CD4-positive, alpha-beta T cell treated with Interleukin-17A for 4 hours (primary cell): ENCODE measurements at places on chromosomes 16 and 17.

DNA sequence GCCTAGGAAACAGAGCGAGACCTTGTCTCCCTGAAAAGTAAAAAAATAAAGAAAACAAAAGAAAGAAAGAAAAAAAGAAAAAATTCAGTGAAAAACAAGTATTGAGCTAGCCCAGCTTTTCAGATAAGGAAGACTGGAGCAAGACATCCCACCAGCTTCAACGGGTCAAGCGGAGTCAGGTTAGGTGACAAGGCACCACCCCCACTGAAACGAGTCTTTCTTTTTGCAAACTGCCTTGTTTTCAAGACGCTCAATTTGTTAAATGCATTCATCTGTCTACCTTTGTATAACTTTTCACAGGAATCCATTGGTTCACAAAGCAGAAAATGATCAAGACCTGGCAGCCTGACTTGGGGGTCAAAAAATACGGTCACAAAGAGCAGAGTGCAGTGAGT is 10.7 kb upstream of the AXIN2 start:
- DNase-seq, result no peak

- DNase-seq, result no peak
These were observed 9.7 kb downstream of the CFAP20 start for GRCh38 chr16:58119509-58119845.

DNA sequence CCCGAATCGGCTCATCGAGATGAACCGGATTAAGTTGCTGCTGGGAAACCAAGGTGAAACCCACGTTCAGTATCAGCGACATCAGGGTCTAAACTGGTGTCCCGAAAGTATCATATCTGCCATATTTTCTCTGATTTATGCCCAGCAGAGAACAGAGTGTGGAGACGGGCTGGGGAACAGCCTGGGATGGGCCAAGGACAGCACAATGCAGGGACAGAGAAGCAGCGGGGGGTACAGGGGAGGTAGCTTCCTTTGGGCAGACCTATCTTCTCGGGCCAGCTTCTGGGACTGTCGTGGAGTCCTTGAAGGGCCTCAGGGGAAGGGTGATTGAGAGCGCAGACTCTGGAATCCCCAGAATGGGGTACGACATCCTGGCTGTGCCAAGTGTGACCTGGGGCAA is 17.5 kb upstream of the MLKL start:
- DNase-seq, result no peak

GRCh38 chr17:35998018-35998545 is 3.3 kb downstream of the CCL15 start:
- DNase-seq, result no peak

GRCh38 chr16:87823181-87823929 is 46.0 kb downstream of the SLC7A5 start:
- DNase-seq, result no peak

DNA sequence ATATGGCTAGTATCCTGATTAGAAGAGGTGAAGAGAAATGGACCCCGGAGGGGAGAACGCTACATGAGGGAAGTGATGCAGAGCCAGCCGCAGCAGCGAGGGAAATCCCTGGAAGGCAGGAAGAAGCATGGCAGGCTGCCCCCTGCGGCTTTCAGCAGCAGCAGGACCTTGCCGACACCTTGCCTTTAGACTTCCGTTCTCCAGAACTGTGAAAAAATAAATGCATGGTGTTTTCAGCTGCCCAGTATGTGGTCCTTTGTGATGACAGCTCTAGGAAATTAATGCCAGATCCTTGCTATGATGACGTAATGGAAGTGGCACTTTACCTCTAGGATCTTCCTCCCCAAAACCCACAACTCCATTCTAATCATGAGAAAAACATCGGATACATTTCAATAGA is 9.7 kb upstream of the ZFP1 start:
- peak; percentile 9 for DNase-seq

DNA sequence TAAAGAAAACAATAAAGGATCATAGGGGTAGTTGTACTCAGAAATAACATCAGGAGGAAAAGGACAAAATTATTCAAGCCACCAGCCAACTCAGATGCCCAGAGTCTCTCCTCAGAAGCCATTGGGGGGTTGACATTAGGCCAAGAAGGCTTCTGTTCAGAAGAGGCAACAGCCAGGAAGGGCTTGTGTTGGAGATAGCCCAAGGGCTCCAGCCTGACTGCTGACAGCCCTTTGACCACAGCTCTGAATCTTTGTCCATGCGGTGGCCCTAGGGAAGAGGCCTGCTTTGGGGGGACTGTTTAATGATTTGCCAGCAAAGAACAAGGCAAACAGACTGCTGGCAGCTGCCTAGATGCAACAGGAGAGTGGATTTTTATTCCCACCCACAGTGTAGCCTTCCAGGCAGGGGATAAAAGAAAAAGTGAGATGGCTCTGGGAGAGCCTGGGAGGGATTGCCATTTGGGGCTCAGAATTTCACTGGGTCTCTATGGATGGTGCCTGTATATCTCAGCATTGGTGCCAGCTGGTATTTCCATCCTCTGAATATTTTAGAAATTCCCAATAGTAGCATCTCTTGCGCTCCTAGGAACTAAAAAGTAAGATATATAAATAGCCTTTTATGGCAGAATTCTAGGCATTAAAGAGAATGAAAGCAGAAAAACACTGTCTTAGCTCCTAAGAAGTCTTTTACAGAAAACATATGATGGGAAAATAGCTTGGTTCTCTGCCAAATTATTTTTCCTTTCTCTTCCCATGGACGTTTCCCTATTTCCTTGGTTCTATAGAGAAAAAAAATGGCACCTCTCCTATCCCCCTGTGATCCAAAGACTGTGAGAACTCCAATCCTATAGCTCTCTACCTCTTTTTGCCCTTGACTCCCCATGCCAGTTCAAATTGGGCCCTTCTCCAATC is 29.4 kb upstream of the SUPT4H1 start:
- no peak for DNase-seq

GRCh38 chr16:88511906-88512305 is 58.3 kb upstream of the ZC3H18 start:
- no peak for DNase-seq

GRCh38 chr16:12553191-12553590 is 250.5 kb downstream of the CPPED1 start:
- DNase-seq, result no peak

DNA sequence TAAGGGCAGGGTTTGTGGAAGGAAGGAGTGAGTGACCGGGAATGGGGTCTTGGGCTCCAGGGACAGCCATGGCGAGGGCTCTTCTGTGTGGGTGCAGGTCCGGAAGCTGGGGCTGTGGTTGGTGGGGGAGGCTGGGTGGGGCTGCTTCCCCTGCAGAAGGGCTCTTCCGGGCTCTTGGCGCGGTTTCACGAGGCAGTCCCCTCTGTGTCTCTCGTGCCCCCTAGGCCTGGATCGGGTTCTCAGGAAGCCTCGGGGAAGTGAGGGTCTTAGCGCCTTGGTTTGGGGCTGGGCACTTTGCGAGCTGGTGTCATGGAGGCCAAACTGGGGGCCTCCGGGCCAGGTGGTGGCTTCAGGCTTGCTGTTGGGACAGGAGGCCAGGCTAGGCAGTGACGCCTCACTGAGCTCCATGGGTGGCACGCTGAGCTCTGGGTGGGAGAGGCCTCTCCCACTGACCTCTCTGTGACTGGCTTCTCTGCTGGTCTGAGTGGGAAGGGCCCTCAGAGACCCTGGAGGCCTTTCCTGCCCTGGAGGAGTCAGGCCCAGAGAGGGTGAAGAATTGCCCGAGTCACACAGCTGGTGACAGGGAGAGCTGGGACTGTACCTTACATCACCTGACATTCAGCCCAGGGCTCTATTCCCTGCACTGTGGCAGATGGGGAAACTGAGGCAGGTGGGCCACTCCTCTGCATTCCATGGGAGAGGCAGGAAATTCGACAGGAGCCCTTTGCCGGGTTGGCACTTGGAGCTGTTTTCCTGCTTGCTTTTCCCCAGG is 8.2 kb downstream of the ADCY7 start:
- peak; percentile 81 for DNase-seq

DNA sequence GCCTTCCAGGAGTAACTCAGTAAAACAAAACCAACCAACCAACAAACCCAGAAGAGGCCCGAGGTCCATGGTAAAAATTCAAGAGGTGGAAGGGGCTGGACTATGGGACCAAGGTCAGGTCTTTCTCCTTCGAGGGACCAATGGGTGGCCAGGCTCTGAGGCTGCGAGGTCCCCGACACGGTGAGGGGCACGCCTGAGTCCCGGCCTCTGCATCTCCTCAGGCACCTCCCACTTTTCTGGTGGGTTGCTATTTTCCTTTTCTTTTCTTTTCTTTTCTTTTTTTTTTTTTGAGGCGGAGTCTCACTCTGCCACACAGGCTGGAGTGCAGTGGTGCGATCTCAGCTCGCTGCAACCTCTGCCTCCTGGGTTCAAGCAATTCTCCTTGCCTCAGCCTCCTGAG is 18.0 kb downstream of the CD7 start:
- peak; percentile 40 for DNase-seq

- DNase-seq, result no peak
These were observed 15.5 kb downstream of the ASIC2 start for GRCh38 chr17:33277436-33278100.

- DNase-seq, result no peak
These were observed at the start of gene PTGES3L for GRCh38 chr17:42979511-42980273. TSS of gene PTGES3L (minus strand) at chr17:42980080. CDS start at chr17:42980053, 27 bp downstream.
